ENCODE measurements at places on chromosomes 1 and 21.
A peak's percentile ranks its signal among the peaks of the same experiment; 100 is the strongest.

GRCh38 chr1:167328816-167329483 lies 108.3 kb downstream of the POU2F1 start:
- DNase-seq: peak; percentile 97

- DNase-seq: peak; percentile 16
These were observed 52.0 kb downstream of the OLIG1 start for GRCh38 chr21:33121715-33122475.

DNA sequence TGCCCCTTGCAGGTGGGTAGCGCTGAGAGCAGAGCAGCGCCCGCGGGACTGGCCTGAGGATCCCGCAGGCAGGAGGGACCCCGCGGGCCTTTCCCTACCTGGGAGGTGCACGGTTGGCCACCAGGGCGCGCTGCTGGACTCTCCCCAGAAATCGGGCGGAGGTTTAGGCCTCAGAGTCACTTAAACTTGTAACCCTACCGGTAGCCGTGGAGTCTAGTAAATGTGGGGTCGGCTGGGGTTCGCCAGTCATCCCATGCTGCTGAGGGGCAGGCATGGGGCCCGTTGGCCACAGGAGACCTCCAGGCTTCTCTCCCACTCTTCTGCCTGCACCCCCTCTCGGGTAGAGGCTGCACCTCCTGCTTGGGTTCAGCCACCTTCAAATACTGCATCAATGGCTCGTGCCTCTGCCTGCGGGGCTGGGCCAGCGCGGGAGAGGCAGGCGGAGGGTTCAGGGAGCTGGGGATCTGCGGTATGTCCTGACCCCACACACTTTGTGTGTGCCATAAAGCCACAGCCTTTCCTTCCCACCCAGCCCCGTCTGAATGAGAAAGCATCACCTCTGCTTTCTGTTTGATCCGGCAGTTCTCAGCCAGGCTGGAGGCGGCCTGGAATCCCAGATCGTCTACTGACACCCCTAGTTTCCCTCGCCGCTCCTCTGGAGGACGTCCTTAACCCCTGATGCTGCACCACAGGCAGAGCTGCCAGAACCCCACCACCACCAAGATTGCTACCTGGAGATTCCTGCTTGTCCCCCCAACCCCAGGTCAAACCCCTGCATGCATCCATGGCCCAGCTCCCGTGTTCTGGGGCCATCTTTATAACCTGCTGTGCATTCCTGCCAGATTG lies 12.3 kb upstream of the GSTM4 start:
- peak; percentile 48 for DNase-seq

DNA sequence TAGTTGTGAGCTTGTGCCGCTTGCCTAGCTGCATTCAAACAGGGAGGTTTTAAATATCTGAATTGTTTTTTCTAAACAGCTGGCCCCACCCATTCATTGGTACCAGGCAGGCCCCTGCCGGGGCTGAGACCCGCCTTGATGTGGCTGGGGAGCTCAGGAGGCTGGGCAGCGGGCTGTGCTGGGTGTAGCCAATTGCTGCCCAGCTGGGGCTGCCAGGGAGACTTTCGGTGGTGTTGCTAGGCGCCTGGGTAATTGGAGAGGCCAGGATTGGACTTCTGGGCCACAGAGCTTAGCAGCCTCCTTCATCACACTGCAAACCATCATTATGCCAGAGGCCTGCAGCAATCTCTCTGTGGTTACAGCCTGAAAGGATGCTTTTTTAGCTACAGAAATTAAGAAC lies 12.2 kb downstream of the RHBDL2 start:
- DNase-seq: no peak

GRCh38 chr21:44869781-44870747 lies 3.4 kb downstream of the PTTG1IP start:
- DNase-seq: no peak

- no peak for DNase-seq
These were observed 11.0 kb downstream of the CD2 start for GRCh38 chr1:116764906-116765862.

All from NCI-H526 treated with DMSO at 0.1 percent for 48 hours (cell line).